NCI-H1694 (cell line): ENCODE measurements at places on chromosomes 16 and 17.

DNA sequence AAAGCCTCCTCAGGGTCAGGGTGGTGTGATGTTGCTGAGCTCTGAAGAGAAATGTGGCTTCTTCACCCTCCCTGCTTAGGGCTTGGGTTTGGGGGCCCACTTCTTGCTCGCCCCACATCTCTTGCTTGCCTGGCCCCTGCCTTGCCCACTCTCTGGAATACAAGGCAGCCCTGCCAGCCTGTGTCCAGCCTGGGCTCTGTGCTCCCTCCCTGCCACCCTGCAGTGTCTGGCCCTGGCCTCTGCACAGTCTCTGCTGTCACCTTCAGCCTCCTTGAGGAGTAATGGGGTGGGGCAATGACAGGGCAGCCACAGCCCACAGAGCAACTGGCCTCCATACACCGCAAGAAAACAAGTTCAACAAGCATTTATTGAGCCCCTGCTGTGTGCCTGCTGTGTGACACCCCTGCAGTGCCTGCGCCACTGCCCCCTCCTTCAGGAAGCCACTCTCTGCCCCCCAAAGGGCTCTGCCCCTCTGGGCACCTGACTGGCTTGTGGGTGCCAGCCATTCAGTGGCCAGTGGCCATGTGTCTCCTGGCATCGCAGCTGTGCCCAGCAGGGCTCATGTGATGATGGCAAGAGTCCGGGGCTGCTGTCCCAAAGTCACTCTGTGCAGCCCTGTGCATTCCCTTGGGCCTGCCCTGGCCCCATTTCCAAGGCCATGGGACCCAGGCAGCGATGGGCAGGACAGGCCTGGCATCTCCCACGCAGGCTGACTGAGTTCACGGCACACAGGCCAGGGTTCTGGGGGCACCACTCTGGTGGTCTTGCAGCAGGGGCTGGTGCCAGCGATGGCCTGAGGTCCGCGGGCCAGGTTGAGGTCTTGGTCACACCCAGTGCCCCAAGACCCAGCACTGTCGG, 240.8 kb downstream of the KATNIP start:
- DNase-seq, result no peak

DNA sequence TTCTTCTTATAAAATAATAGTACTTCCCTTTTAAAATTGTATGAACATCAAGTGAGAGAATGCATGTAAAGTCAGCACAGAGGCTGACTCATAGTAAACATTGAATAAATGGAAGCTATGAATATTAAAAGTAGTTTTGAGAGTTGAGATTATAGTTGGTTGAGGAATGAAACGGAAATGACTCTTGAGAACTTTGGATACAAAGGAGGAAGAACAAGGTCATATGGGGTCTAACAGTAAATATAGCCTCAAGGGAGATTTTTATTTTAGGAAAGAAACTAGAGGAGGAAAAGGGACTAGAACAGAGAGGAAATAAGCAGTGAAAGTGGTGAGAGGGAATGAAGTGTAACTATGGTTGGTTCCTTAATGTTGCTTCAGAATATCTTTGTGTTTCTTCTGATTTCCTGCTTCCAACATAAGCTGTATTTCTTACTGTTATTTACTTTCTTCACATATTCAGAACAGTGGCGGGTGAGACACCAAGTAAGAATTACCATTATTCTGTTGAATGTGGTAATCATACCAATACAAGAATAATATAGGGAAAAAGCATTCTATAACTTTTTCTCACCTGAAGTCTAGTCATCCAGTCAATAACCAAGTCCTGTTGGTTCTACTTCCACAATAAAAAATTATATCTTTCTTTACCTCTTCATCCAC, 165.1 kb downstream of the CHD9 start:
- DNase-seq, result no peak

GRCh38 chr17:17467720-17468119, 9.1 kb upstream of the MED9 start:
- DNase-seq, result no peak

DNA sequence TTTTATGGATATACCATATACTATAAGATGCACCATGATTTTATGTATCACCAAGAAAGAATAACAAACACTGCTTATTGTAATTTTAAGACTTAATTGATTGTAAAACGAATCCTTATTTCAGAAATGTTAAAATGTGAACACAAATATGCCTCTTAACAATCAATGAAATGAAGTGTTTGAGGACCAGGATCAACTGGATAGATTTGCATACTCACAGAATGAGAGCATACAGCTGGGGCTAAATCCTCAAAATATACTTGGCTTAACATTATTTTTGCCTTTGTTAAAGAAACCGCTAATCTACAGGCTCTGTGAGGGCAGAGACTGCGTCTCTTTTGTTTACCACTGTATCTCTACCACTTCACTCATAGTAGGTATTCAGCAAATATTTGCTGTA, 93.6 kb downstream of the SPACA3 start:
- DNase-seq, result no peak

DNA sequence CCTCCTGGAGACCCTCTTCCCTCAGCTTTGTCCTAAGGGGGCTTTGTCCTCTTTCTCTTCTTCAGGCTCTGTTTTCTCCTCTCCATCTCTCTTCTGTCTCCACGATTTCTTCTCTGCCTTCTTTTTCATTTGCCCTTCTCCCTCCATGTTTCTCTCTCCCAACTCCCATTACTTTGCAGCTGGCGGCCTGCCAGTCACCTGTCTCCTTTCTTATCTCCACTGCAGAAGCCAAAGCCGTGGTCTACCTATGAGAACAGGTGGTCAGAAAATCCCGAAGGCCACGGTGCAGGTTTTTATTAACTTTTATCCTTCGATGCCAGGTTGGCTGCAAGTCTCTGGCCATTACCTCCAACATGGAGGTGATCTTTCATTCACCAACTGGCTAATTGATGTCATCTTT, 45.1 kb downstream of the FZD2 start:
- no peak for DNase-seq

DNA sequence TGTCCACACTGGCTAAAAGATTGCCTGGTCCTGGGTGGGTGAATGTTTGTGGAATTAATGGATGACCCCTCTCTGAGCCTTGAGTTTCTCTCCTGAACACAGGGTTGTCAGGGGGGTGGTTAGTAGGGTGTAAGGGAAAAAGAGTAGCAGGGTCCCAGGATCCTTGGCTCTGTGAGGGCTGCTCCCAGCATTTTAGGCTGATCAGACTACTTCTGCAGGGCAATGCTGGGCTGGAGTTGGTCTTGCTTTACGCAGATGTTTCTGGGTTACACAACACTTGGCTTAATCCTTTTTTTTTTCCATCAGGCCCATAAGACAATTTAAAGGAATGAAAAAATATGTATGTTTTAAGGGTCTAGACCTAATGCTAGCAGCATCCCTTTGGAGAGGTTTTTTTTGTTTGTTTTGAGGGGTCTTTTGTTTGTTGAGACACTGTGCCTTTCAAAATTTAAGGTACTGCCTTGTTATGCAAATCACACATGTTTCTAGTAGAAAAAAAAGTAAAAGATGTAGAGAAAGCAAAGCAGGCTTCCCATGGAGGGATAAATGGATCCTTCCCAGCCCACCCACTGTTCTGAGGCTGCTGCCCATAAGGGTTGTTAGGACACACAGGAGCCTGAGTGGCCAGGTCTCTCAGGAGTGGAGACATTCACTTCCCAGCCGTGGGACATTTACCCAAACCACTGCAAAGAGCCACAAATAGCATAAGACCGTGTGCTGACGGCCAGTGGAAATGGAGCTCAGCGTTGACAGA, 225.6 kb upstream of the HSBP1 start:
- DNase-seq, result no peak

DNA sequence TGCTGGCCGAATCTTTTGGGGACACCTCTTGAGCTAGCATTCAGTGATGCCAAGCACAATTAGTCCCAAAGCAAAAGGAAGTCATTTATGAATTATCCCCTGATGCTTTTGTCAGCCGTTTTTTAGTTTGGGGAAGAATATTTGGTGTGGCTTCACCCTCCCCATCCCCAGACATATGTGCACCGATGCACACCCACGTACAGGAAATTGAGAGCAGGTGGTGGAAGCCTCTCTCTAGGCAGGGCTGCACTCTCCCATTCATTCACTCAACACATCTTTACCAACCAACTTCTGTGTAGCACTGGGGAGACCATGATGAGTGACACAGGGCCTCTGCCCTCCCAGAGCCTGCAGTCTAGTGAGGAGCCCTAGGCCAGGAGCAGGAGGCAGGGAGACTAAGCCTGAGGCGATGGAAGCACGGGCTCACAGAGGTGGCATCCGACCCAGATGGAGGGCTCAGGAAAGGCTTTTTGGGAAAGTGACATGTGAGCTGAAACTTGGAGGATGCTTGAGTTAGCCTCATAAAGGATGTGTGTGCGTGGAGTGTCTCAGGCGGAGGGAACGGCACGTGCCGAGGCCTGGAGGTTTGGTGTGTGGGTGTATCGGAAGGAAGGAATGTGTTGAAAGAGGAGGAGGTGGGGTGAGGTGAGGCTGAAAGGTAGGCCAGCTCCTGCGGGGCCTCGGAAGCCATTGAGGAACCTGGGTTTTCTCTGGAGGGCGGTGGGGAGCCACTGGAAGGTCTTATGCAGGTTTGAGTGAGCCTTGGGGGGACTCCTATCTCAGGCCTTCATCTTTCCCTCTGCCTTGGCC, 43.8 kb downstream of the PSME3IP1 start:
- DNase-seq, result no peak

GRCh38 chr16:7315813-7316212, 16.8 kb upstream of the RBFOX1 start:
- DNase-seq, result no peak

DNA sequence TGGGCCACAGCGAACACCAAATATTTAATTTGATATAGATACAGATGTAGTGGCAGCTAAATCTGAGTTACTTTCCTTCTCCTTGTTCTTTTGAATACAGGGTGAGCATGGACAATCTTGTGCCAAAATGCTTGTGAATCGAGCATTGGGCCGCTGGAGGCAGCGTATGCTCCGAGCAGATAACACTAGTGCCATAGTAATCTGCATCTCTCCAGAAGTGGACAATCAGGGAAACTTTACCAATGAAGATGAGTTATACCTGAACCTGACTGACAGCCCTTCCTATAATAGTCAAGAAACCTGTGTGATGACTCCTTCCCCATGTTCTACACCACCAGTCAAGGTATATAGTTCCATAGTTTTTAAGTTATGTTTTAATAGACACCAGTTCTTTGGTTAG, 21.2 kb upstream of the BCAS3 start:
- DNase-seq, result no peak

DNA sequence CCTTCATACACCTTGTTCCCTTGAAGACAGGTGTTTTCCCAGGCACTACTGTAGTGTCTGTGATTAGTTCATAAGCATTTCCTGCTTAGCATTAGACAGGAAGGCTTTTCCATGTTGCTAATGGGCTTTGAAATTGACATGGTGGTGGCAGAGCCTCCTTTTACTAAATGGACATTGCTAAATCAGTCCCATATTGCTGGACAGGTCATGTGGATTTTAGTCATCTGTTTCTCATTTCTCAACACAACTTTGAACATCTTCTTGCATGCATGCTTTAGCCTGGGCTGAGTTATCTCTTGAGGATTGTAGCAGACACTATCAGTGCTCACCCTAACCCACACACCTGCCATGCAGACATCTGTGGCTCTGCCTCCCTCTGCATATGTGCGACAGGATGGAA, 13.7 kb upstream of the BCO1 start:
- DNase-seq, result no peak

GRCh38 chr17:66764506-66764905, 70.4 kb upstream of the CACNG5 start:
- DNase-seq, result no peak

- no peak for DNase-seq
Measured at GRCh38 chr16:67451704-67452435, 20.9 kb downstream of the HSD11B2 start.

DNA sequence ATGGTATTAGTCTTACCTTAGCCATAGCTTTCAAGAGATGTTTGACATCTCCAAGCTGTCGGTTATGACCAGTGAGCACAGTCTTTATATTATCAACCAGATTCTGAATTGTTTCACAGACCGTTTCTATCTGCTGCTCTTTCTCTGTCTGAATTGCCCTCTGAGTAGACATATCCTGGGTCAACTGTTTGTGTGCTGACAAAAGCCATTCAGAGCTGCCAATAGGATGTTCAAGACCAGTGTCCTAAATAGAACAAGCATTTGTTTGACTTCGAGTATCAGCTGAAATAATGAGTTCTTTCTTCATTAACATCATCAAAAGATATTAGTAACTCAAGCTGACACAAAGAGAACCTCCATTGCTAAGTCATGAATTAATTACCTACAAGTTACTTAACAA, 14.9 kb upstream of the ARL6IP1 start:
- no peak for DNase-seq

- DNase-seq, result no peak
Measured at GRCh38 chr16:30786936-30787612, at the start of gene ZNF629. Gene ZNF629 (minus strand): TSS chr16:30787205. CDS start chr16:30784482, 2,723 bp downstream.

DNA sequence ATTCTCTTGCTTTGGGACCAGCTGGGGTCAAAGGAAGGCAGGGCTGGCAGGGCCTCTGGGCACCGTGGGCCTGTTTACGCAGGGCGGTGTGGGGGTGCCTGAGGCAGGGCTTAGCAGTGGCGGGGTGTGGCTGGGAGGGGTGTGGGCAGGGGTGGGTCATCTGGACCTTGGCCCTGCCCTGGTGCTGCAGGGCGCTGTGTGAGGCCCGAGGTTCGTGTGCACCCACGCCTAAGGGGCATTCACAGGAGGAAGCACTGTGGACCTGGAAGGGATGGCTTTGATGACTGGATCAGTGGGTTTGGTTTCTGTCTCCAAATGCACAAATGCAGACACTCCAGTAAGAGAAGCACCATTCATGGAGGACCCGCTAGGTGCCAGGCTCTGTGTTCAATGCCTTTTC, 37.3 kb downstream of the BCO1 start:
- DNase-seq, result no peak

DNA sequence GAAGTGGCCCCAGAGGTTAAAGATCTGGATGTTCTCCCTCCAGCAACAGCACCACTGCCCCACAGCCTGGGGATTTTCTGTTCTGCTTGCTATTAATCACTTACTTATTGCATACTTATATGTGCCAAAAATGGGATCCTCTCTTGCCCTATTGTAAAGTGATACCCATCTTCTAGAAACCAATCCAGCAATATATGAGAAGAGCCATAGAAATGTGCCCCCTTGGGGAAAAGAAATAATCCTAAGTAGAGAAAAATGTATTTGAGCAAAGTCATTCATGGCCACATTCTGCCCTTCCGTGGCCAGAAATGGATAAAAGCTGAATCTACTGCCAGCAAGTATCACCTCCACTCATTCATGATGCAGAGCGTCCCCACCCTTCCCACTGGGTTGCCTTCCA, 20.9 kb downstream of the SOST start:
- DNase-seq, result no peak

DNA sequence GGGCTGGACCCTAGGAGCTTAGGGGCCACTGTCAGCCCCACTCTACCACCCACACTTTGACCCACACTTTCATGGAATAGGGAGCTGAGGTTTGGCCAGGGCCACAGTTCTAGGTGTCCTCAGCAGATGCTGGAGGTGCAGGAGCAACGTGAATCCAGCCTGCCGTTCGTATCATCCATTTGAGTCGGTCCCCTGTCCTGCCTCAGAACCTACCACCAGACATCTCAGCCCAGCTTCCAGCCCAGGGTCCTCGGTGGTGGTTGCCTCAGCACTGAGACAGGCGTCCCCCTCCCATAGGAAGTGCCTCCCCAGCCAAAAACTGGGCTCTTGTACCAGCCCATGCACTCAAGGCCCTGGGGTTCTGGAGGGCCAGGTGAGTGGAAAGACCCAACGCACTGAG, 359 bp upstream of the ITGAE start:
- no peak for DNase-seq

GRCh38 chr17:7777017-7777416, 57.0 kb upstream of the KDM6B start:
- DNase-seq, result no peak
